GM23248 (cell line): ENCODE measurements at places on chromosomes 2 and 18. TPM values are rescaled to one million over a fixed set of nuclear protein-coding genes. Genes with fewer than 3 reads are reported as not detected.

Gene TMEM247
- not detected in 2 replicates for total RNA-seq

Gene IL36A
- total RNA-seq: not detected in 2 replicates

Gene COL4A4
- 0.76 and 1.0 TPM in 2 replicates for total RNA-seq

Gene SNTG2
- not detected in 2 replicates for total RNA-seq

Gene SCYGR4
- total RNA-seq: not detected in 2 replicates

Gene CCBE1
- total RNA-seq: 11.4 and 16.6 TPM in 2 replicates

Gene ZRANB3
- total RNA-seq: 5.8 and 6.4 TPM in 2 replicates

Gene PAIP2B
- total RNA-seq: under 0.01 TPM in 2 replicates

Gene CYS1
- 6.1 and 7.1 TPM in 2 replicates for total RNA-seq

Gene GRHL1
- 0.32 and 0.38 TPM in 2 replicates for total RNA-seq

Gene RBBP8
- 34.9 and 45.2 TPM in 2 replicates for total RNA-seq

Gene LPIN1
- 11.3 and 12.6 TPM in 2 replicates for total RNA-seq

Gene CLEC4F
- total RNA-seq: not detected in 2 replicates

Gene PLEKHM3
- total RNA-seq: 6.6 and 19.9 TPM in 2 replicates

Gene TEKT4
- total RNA-seq: not detected in 2 replicates

Gene SERPINE2
- 1,671 and 1,864 TPM in 2 replicates for total RNA-seq

Gene EFR3B
- 0.76 and 0.97 TPM in 2 replicates for total RNA-seq

Gene TMEM237
- total RNA-seq: 57.5 and 77.5 TPM in 2 replicates

Gene DSG1
- not detected in 2 replicates for total RNA-seq

Gene CREG2
- under 0.01 and 0.22 TPM in 2 replicates for total RNA-seq

Gene VIT
- total RNA-seq: 0.22 TPM in 1 of 2 replicates, not detected in the other
